ENCODE measurements at places on chromosomes 6 and 20. TPM values are rescaled to one million over a fixed set of nuclear protein-coding genes. Genes with fewer than 3 reads are reported as not detected.

MMP24 gene
- total RNA-seq, result 5.7 TPM

DLL1 gene
- 2.2 TPM for total RNA-seq

CYP39A1 gene
- 0.94 TPM for total RNA-seq

LY6G6D gene
- not detected for total RNA-seq

CRISP1 gene
- not detected for total RNA-seq

DCDC2 gene
- not detected for total RNA-seq

PCED1A gene
- total RNA-seq, result 34.4 TPM

IP6K3 gene
- not detected for total RNA-seq

BANF2 gene
- total RNA-seq, result not detected

LY6G6F gene
- not detected for total RNA-seq

TBX18 gene
- total RNA-seq, result not detected

RARS2 gene
- 16.5 TPM for total RNA-seq

LY86 gene
- not detected for total RNA-seq

FAXC gene
- total RNA-seq, result not detected

PAK5 gene
- total RNA-seq, result not detected

CAGE1 gene
- 0.16 TPM for total RNA-seq

EYA2 gene
- total RNA-seq, result not detected

HLA-DRB1 gene
- not detected for total RNA-seq

PTGIS gene
- total RNA-seq, result not detected

CSE1L gene
- 112 TPM for total RNA-seq

CTAGE9 gene
- total RNA-seq, result not detected

COL9A3 gene
- 59.7 TPM for total RNA-seq

DUSP15 gene
- not detected for total RNA-seq

HLA-F gene
- 10.9 TPM for total RNA-seq

TRIM39 gene
- total RNA-seq, result 13.6 TPM

APOBEC2 gene
- total RNA-seq, result not detected

ENPP4 gene
- 2.0 TPM for total RNA-seq

AIG1 gene
- total RNA-seq, result 21.9 TPM

RIPOR2 gene
- total RNA-seq, result 0.20 TPM

Measured in HT-29 (cell line).